Glutamatergic neuron (in vitro differentiated cells): ENCODE measurements at places on chromosomes 1 and 21.

DNA sequence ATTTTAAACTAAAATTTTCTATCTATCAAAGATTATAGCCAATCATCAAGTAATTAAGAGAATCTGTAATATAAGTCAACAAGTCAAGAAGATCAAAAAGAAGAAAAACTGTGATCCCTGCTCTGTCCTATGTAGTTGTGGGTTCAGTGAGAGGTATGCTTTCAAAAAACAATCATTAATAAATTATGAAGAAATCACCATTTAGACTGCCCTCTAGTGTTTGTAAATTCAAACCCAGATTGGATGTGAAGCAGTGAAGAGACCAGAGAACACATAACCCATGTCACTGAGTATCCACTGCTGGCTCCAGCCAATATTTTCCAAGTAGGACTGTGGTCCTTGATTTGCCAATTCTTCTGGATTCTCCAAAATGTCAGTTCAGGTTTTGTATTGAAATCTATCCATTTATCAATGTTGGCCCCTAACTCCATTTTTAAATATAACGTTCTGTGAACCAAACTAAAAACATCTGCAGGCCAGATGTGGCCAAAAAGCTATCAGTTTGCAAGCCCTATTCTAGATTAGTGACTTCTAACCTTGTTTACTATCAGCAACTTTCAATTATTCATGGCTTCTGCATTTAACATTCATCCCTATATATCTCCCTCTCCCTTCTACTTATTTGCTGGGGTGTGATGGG lies 467.5 kb upstream of the CXADR start:
- no peak for DNase-seq

DNA sequence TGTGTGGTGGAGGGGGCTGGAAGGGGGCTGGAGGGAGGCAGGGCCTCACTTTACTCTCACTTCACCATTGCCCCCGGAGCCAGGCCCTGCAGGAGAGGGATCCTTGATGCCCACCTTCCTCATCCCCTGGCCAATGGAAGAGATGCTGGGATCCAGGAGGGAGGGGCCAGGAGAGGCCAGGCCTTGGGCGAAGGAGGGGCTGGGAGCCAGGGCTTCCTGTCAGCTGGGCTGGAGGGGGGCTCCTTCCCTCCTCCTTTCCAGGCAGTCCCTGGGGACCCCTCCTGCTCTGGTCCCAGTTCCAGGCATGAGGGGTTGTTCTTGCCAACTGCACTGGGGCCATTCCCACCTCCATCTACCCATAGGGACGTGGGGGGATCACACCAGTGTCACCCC lies 5.7 kb downstream of the AHDC1 start:
- peak; percentile 85 for DNase-seq

DNA sequence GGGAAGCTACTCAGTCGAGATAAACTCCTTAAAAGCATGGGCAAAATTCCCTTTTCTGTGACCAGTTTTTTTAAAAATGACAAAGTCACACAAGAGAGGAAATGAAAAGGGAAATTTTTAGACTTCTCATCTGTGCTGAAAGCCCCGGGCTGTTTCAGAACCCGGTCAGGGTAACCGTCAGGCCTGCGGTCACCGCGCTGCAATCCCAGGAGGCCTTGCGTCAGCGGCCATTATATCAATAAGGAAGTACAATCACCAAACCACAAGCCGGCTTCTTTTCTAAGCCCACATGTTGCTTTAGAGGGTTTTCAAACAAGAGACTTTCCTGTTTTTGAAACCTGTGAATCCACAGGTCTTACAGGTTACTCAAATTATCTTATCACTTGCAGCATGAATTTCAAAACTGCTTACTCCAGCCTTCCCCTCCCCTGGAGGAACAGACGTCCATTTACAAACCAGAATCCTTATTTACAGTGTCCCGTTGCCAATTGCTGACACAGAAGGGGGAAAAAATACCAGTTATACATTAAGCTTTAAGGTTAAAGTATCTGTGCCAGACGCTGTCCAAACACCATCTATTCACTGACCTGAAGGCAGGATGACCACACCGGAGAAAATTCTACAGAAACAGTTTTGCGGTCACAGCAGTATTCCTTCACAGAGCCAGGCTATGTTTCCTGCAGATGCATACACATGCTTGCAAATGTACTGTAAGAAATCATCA lies 165.3 kb downstream of the TOMM20 start:
- no peak for DNase-seq

DNA sequence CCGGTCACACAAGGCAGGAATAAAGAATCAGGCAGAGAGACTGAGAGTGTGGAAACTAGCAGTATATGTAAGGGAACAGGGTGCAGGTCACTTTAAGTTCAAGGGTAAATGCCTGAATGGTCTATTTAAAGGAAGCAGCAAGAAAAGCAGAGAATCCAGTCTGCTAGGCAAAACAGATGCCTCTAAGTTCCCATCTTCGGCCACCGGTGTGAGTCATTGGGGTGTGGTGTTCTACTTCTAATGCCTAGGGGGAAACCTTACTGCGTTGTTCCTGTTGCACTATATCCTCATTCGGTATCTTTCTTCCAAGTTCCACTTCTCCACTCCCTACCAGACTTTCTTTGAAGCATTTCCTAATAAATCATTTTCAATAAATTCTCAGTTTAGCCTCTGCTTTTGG lies 259.9 kb downstream of the HHIPL2 start:
- no peak for DNase-seq

DNA sequence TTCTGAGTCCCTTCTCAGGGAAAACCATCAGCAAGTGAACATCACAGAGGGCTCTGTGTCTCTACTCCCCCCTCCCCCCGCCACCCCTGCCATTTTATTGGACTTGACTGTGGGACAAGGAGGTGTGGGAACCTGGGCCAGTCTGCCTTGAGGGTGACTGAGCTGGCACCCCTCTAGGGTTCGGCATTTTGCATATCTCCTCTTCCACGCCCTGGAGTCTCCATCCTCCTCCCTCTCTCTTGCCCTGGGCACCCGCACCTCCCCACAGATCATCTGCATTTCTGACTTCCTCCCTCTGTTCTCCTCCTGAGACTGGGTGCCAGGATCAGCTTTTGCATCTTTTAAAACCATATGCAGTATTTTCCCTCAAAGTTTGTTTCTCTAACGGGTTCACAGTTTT lies 107.1 kb upstream of the ERRFI1 start:
- DNase-seq = no peak

- no peak for DNase-seq
Observed at GRCh38 chr1:234545517-234546386, 64.2 kb downstream of the IRF2BP2 start.

DNA sequence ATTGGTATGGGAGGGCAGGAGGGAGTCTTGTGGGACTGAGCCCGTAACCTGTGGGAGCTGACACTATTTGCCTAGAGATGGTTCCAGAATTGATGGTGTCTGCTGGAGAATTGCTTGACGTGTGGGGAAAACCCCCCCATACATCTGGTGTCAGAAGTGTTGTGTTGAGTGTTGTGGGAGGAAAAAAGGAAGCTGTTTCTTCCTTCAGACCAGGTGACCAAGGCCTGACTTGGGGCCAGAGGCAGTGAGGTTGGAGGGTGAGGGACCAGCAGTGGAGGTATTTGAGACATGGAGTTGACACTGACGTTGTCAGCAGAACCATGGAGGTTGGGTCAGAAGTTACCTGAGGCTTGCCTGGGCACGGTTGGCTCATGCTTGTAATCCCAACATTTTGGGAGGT lies 8.3 kb downstream of the SHISAL2A start:
- DNase-seq = no peak

DNA sequence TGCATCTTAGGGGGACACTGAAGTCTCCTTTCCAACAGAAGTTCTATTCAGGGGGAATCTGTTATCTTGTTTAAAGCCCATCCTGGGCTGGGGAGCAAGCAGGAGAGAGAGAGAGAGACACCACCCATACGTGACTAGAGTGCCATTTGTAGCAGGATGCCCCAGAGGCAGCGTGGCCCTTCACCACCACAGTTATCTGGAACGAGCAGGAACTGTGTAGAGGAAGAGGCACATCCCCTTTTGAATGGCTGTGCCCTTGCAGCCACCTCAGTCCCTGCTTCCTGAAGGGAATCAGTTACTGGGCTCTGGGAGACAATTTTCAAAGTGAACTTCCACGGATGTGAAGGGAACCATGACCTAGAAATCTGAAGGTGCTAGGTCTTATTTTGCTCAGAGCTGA lies 19.4 kb upstream of the LAMTOR5 start:
- no peak for DNase-seq
